GM12891 (cell line): ENCODE measurements at places on chromosomes 3 and 15.

DNA sequence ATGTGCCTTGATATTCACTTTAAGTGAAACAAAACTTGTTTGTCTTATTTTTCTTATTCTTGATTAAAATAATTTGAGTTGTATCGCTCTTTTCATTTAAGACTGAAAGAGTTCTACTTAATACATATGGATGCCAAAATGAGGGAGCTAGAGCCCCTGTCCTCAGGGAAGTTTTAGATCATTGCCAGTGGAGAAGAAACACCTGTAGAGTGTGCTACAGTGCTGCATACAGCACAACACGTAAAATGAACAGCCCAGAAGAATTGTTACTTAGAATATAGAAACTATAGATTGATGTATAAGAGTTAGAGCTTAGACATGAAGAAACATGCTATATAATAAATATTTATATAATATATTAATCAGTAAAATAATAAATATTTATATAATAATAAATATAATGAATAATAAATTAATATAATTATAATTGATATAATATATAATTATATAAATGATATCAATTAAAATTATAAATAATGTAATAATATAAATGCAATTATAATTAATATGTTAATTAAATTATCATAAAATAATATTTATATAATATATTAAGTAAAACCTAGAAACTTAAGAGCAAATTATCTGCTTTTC lies 1234.7 kb downstream of the ROBO2 start:
- DNase-seq: no peak

DNA sequence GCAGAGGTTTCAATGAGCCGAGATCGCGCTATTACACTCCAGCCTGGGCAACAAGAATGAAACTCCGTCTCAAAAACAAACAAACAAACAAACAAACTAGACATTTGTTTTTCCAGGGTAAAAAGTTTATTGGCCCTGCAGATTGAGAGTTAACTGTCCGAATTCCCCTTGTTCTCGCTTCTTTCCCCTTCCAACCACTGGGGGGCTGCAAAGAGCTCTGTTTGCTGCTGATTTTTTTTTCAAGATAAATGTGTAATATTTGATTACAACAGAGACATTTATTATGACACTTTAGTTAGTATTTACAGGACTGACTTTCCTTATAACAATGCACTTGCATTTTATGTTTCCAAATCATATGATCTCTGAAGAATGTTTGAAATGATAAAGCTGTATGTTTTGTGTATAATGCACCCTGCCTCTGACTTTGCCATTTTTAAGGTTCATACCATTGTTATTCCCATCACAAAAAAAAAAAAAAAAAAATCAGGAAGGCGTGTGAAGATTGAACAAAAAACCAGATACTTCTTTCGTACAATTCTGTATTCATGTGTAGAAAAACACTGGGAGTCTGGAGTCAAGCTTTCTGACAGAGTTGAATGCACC lies 2.8 kb downstream of the CLSTN2 start:
- no peak for DNase-seq

- DNase-seq: no peak
These were observed 17.0 kb downstream of the HRG start for GRCh38 chr3:186682812-186683211.

DNA sequence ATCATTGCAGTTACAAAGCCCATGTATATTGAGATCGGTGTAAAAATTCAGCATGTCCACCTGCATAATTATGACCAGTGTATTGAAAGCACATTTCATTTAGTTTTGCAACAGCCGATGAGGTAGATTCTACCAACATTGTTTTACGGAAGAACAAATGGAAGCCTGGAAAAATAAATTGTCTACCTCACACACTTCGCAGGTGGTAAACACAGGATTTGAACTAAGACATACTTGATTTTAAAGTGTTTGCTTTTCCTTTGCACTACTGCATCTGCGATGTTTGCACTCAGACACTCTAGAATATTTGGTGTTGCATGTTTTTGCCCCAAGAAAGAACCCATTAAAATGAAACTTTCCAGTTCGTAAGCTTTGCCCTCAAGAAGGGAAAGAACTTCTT lies 148.4 kb downstream of the PGPEP1L start:
- no peak for DNase-seq

DNA sequence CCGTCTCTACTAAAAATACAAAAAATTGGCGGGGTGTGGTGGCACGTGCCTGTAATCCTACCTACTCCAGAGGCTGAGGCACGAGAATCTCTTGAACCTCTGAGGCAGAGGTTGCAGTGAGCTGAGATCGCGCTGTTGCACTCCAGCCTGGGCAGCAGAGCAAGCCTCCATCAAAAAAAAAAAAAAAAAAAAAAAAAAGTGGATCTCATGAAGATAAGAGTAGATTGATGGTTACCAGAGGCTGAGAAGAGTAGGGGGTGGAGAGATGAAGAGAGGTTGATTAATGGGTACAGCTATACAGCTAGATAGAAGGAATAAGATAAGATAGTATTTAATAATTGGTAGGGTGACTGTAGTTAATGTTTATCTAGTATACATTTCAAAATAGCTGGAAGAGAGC lies 65.9 kb upstream of the LRRC3B start:
- DNase-seq: no peak

DNA sequence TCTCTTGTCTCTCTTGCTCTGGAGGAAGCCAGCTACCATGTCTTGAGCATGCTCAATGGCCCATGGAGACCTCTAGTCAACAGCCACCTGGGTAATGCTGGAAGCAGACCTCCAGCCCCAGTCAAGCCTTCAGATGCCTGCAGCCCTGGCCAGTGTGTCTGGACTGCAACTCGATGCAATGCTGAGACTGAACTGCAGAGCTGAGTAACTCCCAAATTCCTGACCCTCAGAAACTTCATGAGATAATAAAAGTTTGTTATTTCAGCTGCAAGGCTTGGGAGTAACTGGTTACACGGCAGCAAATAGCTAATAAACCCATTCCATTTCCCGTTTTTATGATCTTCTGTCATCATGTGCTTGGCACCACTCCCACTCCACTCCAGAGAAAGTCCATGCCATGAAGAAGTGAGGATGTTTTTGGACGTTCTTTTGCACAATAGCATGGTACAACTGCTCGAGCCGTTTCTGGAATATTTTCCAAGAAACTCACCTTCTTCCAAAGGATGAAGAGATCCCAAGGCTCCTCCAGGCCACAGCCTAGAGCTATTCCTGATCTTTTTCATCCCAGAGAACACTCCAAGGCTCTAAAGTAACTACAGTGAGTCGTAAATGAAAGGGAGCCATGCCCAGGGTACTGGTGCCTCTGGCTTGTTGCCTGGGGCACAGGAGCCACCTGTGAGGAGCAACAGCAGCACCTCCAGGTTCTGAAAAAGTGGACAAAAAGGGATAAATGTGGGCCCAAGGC lies 72.0 kb upstream of the KLF13 start:
- no peak for DNase-seq

DNA sequence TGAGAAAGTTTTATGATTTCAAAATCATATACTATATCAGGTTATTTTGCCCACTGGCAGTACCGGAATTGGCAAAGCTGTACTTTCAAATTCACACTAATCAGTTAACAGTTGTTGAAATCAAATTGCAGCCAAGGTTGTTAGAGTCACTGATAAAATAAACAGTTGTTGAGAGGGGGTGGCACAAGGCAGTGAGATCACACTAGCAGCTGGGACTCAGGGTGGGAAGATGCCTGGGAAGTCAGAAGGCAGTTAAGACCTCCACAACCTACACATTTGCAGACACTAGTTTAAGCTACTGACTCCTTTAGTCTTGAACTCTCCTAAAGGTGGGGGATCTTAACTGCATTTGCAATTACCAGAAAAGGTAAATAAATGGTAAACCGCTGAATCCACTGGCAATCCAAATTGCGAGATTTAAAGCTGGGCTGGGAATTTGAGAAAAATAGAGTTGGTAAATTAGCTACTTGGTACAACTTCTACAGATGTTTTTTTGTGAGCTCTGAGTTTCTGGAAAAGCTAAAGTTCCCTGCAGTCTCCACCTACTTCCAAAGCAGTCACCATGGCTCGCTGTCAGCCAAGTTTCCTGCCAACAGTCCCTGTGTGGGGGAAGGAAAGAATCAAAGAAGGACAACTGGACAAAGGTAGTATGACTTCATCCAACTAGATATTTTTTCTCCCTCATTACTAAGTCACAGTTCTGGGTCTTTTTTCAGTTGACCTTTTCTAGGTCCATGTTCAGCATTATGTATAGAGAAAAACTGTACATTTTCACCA lies 105.7 kb downstream of the ZNF385D start:
- DNase-seq: no peak

DNA sequence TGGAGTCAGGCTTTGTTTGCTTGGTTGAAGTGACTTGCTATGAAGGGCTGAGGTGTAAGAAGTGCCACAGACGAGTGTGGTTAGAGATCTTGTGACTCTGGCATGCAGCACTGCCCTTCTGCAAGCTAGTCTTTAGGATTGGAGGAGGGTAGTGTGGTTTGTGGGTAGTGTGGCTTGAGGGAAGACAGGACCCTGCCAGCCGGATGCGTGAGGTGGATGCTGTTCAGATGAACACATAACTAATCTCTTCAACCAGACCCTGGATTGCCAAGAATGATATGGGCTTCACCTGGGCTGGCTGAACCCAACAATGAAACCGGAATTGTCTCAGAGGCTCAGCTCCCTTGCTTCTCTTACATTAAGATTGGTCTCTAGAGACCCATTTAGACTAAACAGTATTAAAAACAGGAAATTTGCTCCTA lies 32.7 kb downstream of the STARD9 start:
- DNase-seq: no peak

DNA sequence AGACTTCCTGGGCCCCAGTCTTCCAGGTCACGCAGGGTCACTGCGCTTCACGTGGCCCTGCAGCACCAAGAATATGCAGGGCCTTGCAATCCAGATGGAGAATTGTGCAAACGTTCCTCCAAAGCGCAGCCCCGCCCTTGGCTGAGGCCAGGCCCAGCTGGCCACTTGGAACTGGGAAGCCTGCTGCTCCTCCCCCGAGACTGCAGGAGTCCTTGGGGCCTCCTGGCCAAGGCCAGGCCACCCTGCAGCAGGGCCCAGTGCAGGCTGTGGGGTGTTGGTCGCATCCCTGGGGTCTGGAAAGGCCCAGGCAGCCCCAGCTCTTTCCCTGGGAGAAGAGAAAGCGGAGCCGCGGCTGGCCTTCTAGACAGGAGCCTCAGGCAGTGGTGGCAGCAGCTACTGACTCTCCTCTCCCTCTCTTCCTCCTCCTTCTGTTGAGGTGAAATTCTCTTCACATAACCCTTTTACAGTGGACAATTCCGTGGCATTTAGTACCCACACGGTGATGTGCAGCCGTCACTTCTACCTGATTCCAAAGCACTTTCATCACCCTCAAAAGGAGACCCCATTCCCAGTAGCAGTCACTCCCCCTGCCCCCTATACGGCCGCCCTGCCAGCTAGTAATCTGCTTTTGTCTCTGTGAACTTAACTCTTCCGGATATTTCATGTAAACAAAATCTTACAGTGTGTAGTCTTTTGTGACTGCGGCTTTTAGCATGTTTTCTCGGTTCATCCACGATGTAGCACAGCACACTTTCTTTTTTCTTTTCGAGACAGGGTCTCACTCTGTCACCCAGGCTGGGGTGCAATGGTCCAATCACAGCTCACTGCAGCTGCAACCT lies 103.9 kb downstream of the TMEM266 start:
- DNase-seq: no peak

- DNase-seq: no peak
These were observed 33.6 kb downstream of the VPS13C start for GRCh38 chr15:62026487-62027262.

- no peak for DNase-seq
These were observed 60.8 kb upstream of the ANKRD34C start for GRCh38 chr15:79221696-79222095.

DNA sequence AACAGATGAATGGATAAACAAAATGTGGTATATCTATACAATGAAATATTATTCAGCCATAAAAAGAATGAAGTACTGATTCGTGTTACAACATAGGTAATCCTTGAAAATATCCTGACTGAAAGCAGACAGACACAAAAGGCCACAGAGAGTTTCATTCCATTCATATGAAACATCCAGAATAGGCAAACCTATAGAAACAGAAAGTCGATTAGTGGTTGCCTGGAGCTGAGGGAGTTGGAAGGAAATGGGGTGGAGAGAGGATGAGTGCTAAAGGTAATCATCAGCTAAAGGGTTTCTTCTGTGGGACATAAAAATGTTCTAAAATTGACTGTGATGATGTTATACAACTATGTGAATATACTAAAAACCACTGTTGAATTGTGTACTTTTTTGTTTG lies 22.9 kb downstream of the FOXP1 start:
- DNase-seq: no peak

- DNase-seq: no peak
These were observed 1449.0 kb downstream of the OTOL1 start for GRCh38 chr3:162945626-162946025.

- no peak for DNase-seq
These were observed 77.2 kb upstream of the CFAP20DC start for GRCh38 chr3:59127071-59127470.

GRCh38 chr3:8027954-8028353 lies 473.7 kb upstream of the LMCD1 start:
- DNase-seq: no peak

GRCh38 chr15:74799856-74800558 lies 12.6 kb upstream of the LMAN1L start:
- peak; percentile 98 for DNase-seq

DNA sequence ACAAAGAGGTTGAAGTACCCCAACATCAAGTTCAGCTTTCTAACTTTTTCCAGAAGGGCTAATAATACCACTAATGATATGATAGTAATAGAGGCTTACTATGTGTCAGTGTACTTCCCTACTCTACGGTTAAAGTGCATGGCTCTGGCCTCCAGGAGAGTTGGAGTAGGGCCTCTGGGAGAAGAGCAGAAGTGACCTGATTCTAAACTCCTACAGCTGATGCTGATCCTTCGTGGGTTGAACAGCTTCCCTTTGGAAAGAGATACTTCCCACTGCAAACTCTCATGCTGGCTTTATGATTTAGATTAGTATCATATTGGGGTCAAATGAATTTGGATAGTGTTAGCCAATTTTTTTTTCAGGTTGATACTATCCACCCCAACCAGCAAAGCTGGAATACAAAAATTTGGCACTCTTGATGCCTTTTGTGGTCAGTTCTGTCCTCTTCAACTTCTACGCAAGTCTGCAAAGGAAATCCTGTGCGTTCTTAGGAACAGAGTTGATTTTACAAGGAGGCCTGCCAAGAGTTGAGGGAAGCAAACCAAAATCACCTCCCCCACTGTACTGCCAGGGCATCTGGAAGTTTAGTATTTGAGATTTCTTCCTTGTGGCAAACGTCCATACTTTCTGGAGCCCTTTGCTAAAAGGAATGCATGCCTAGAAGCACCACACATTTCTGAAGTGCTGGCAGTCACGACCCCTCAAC lies 17.8 kb downstream of the TMEM212 start:
- no peak for DNase-seq

DNA sequence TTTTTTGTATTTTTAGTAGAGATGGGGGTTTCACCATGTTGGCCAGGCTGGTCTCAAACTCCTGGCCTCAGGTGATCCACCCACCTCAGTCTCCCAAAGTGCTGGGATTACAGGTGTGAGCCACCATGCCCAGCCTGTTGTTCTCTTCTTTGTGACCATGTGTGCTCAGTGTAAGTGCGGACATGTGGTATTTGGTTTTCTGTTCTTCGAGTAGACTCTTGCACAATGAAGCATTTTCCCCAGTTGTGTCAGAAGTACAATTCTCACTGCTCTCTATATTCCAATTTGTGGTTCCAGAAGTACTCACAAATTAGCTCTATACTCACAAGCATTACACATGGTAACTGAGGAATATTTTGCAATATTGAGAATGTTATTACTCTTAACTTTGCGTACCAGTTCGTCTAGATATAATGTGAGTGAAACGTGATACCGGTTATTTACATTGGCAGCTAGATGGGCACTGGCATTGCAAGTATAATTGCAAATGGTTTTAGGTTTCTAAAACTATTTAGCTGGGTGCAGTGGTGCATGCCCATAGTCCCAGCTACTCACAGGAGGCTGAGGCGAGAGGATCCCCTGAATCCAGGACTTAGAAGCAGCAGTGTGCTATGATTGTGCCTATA lies 34.2 kb upstream of the MTMR14 start:
- DNase-seq: no peak
